Activated CD8-positive, alpha-beta memory T cell treated with anti-CD3 and anti-CD28 coated beads for 1 hour (primary cell): ENCODE measurements at places on chromosomes 4 and X.

- DNase-seq: no peak
Measured at GRCh38 chr4:184838249-184839074, 12.7 kb upstream of the ACSL1 start.

GRCh38 chr4:126109836-126110235, 795.1 kb downstream of the FAT4 start:
- no peak for DNase-seq

DNA sequence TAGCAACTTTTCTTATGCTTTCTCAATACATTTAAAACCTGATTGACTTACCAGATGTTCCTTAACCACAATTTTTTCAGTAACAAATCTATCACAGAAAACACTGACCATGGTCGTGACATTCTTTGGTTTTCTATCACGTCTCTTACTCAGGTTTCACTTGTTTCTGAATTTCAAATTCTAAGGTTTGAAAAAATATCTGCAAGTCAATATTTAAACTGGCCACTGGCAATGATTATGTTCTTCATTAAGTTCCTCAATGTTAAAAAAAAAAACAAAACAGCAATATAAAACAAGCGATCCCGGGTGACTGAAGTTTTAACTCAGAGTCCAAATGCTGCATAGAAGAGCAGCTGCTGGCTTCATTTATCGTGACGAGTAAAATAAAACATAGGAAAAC, 128.9 kb downstream of the RBM47 start:
- no peak for DNase-seq

DNA sequence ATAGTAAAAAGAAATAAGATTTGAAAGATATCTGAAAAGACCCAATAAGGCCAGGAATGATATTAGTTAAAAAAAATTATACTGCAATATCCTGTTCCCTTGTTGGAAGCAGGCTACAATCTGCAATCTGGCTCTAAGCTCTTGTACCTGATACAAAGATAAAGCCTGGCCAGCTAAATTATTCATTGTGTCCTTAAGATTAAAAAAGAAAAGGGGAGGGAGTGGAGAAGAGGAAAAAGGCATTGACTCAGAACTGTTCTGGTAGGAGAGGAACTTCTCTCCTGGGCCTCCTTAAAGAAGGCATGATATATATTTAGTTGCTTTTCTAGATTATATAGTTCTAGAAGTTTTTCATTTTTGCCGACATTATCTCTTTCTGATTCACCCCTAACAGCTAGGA, 46.7 kb downstream of the IRF2 start:
- no peak for DNase-seq

DNA sequence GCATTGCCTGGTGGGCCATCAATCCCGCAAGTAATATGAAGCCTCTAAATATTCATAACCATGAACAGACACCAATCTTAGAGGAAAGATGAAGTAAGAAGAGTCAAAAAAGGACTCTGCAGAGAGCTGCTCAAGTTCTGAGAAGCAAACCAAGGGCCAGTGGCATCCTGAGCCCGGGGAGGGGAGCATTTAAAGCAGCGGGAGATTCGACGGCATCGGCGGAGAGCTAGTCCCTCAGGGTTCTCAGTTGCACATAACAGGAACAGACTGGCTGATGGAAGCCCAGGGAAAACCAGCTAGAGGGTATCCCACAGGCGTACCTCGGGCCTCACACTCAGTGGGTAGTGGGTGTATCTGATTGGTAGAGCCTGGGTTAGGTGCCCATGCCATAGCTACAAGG, 4.9 kb upstream of the PNMA6E start:
- no peak for DNase-seq

DNA sequence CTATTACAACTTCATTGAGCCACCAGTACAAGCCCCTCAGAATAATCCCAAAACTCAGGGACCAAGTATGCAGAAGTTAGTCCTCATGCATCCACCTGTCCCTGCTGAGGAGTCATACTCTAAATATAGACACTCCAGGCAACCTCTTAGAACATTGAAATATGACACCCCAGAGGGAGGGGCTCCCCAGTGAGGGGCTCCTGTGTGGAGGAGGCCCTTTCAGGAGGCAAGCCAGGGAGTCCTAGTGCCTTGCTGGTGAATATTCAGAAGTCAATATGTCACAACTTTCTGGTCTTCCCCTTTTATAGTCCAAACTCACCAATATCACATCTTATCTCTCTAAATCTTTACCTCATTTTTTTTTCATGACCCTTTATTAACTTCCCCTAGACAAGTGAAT, 1.6 kb upstream of the ARMCX6 start:
- DNase-seq: no peak

DNA sequence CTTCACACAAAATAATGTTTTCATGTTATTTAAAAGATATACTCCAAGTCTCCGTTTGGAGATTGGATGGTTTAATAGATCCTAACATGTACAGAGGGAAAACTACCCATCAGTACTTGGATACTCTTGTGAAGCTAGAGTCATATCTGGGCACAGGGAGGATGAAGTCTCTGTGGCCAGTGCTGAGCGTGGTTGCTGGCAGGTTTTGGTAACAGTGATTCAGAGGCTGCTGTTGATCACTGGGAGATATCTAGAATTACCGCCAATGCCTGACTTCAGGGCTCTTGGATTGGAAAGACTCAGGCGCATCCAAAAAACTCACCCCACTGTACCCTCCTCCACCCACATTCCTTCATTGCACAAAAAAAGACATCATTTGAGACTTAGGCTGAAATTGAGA, 107.2 kb upstream of the PGRMC2 start:
- DNase-seq: no peak

DNA sequence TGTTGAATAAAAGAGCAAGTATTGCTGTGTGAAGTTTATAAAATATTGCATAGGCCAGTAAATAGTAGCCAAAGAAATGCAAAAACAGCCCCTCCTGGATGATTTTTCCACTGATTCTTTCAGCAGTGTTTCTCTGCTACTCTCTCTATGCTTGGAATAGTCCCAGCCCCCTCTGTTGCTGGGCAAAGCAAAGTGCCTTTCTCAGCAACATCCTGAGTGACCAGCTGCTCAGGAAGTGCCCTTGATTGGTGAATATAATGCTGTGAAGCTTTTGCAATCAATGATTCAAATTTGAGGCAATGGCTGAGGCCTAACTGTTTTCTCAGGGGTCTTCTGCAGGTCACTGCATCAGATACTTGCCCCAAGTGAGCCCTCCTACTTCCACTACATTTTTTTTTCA, 656.7 kb downstream of the ZNF674 start:
- no peak for DNase-seq

DNA sequence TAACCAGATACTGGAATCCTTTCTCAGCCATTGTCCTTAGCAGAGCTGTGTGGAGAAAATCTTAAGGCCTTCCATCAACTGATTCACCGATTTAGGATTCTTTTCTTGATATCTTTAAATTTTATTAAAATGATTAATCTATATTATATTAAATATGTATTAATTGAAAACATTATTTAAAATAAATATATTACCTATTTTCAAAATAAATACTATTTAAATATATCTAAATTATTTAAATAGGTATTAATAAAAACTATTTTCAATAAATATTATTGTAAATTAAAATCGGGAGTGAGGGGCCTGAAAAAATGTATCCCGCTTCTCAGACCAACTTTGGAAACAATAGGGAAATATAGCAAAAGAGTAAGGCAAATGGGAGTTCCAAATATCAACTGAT, 94.0 kb upstream of the HPF1 start:
- no peak for DNase-seq

- no peak for DNase-seq
Measured at GRCh38 chr4:92334716-92335350, 31.1 kb downstream of the GRID2 start.

DNA sequence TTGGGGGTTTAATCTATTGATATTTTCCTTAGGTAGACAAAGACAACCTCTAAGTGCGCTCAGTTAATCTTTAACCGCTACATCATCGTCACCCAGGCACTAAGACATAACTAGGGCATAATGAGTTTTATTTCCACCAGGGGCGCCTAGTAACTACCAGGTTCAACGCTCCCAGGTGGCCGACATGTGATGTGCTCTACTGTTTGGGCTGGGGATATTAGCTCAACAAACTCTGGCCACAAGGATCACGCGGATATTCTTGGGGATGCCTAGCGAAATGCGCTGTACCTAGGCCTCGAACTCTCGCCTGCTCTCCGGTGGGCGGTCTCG, 915 bp upstream of the RAB33B start:
- DNase-seq: peak; percentile 37

- no peak for DNase-seq
Measured at GRCh38 chr4:157973297-157973696, 199.5 kb downstream of the GASK1B start.

- DNase-seq: no peak
Measured at GRCh38 chr4:169540774-169541173, 71.6 kb downstream of the NEK1 start.

GRCh38 chrX:47674776-47675175, 15.8 kb upstream of the UXT start:
- DNase-seq: no peak

DNA sequence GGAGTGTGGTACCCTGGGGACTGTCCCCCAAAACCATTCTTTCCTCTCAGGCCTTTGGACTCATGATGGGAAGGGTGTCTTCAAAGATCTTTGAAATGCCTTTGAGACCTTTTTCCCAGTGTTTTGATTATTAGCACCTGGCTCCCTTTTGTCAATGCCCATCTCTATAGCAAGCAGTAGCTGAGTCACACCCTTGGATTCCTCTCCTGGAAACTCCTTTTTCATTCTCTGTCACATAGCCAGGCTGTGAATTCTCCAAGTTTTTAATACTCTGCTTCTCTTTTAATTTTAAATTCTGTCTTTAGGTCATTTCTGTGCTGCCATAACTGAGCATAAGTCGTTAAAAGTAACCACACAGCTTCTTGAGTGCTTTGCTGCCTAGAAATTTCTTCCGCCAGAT, 29.7 kb downstream of the IL21 start:
- DNase-seq: no peak

GRCh38 chr4:96952610-96953009, 1112.7 kb downstream of the PDHA2 start:
- no peak for DNase-seq

- DNase-seq: no peak
Measured at GRCh38 chr4:71498625-71499024, 159.8 kb downstream of the SLC4A4 start.

- no peak for DNase-seq
Measured at GRCh38 chr4:186537843-186538521, 17.4 kb downstream of the MTNR1A start.

DNA sequence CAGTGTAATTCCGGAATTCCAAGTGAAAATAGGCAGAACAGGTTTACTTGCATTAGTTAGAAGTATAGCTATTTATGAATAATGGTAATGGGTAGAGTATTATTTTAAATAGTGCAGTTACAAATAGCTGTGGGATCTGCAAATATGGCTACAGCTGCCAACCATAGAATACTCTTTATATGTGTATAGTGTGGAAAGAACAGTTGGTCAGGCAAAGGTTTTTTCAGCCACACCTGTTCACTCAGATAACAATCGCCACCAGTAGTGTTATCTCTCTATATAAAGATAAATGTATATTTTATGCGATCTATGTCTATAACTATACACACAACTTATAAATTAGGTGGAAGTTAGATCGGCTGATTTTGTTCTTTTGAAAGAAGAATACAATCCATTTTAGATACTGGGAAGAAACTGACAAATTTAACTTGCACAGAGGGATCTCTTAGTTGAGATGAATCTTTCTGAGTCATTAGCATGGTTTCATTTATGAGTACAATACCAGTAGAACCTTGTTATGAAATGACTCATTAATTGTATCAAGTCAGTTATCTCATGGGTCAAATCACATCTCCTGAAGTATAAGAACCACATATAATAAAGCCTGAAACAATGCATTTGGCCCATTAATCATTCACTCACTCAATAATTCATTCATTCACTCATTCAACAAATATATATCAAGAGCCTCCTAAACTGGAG, 100.9 kb upstream of the NR3C2 start:
- no peak for DNase-seq

DNA sequence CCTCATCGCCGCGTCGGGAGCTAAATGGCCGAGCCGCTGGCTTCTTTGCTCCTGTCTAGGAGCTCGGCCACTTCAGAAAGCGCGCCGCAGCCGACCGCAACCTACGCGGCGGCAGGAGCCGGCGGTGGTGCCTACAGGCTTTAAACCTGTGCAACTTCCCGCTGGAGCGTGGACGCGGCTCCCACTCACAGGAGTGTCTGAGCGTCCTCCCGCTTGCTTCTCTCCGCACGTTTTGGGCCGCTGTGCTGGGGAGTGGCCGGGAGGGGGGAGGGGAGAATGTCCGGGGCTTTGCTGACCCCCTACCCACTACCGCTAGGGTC, 1.0 kb downstream of the NHSL2 start:
- no peak for DNase-seq
